Activated CD4-positive, alpha-beta T cell treated with anti-CD3 and anti-CD28 coated beads for 36 hours (primary cell): ENCODE measurements at places on chromosomes 11 and 22. TPM values are rescaled to one million over a fixed set of nuclear protein-coding genes. Genes with fewer than 3 reads are reported as not detected.

DNA sequence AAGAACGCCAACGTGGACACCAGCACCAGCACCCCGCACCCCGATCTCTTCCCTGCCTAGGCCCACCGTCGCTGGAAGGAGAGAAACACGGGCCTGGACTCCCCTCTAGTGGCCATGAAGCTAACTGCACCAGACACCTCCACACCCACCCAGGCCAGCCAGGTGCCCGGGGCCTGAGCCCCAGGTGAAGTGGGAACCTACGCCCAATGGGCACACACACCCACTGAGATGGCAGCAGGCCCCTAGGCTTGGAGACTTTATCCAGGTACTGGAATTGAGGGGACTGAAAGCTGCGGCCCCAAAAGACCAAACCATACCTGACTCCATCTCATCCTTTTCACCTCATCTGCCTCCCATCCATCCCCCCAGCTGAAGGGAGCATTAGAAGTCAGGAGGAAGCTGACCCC, 81.0 kb downstream of the BUD13 start:
- H3K27ac ChIP-seq, result no peak overlapping the region
- peaks cover 3% of the 10 kb centered on the region for H3K27me3 ChIP-seq
- no peaks in the 10 kb centered on the region for H3K4me1 ChIP-seq
- no peak overlapping the region for H3K4me3 ChIP-seq
- DNase-seq, result peak; percentile 77
- H3K36me3 ChIP-seq, result no peaks in the 10 kb centered on the region

DNA sequence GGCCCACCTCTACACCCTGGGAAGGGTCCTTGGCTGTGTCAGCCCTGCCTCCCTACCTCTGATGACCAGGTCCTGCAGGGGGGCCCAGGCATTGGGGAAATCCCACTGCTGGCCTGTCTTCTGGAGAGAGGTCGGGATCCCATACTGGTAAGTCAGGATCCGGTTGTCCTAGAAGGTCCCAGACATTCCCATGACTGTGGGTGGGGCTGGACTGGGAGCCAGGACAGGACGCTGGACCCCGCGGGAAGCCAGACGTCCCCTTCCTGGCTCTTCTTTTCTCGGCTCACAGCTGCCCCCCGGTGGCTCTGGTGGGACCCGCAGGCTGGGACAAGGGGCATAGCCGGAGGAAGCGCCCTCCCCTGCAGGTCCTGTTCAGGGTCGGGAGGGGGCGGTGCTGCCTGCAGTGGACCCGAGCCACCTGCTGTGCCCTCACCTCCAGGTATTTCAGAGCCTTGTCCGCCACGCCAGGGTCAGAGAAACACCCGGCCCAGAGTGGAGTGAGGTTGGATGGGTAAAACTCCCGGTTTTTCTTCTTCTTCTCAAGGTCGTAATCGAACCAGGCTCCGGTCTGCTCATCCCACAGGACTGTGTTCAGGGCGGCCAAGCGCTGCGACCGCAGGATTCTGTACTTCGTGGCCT, 20.0 kb downstream of the TREH start:
- no peaks in the 10 kb centered on the region for H3K4me1 ChIP-seq
- no peaks in the 10 kb centered on the region for H3K27me3 ChIP-seq
- DNase-seq, result peak; percentile 96
- H3K36me3 ChIP-seq, result no peaks in the 10 kb centered on the region

Gene XBP1
- 101 TPM for total RNA-seq

GRCh38 chr11:62611705-62612365, 740 bp downstream of the EML3 start:
- peaks cover 38% of the 10 kb centered on the region for H3K4me1 ChIP-seq
- no peaks in the 10 kb centered on the region for H3K27me3 ChIP-seq
- DNase-seq, result peak; percentile 72
- H3K36me3 ChIP-seq, result peaks cover 44% of the 10 kb centered on the region
- peak overlapping the region; percentile 90 for H3K27ac ChIP-seq

GRCh38 chr22:30046716-30047363, 33.4 kb upstream of the HORMAD2 start:
- peaks cover 11% of the 10 kb centered on the region for H3K4me1 ChIP-seq
- no peak overlapping the region for H3K4me3 ChIP-seq
- no peaks in the 10 kb centered on the region for H3K27me3 ChIP-seq
- no peaks in the 10 kb centered on the region for H3K36me3 ChIP-seq

Gene CSF2RB
- total RNA-seq, result 0.30 TPM

GRCh38 chr11:116510886-116511650, 261.7 kb downstream of the BUD13 start:
- no peaks in the 10 kb centered on the region for H3K36me3 ChIP-seq
- H3K4me1 ChIP-seq, result no peaks in the 10 kb centered on the region
- no peak for DNase-seq
- H3K27me3 ChIP-seq, result peaks cover 26% of the 10 kb centered on the region
- H3K27ac ChIP-seq, result no peak overlapping the region

GRCh38 chr11:1229471-1230120, 6.7 kb downstream of the MUC5B start:
- no peak overlapping the region for H3K4me3 ChIP-seq
- DNase-seq, result no peak
- H3K4me1 ChIP-seq, result no peaks in the 10 kb centered on the region
- H3K27ac ChIP-seq, result no peak overlapping the region
- no peaks in the 10 kb centered on the region for H3K27me3 ChIP-seq

Gene IFITM10
- not detected for total RNA-seq

Gene JAML
- 168 TPM for total RNA-seq

DNA sequence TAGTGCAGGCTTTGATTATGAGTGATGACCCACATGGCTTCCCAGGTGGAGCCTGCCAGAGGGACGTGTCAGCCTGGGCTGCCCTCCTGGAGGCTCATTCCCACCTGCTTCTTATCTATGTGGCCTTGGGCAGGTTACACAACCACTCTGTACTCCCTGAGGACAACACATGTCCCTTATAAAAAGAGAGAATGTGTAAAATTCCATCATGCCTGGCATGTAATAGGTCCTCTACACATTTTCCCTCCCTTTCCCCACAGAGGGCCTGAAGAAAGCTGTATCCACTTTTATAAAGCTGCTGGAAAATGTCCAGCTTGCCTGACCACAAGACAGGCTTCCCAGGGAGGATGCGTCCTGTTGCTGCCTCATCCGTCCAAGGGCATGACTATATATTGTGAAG, 55.0 kb upstream of the VSTM5 start:
- H3K27me3 ChIP-seq, result peaks cover 6% of the 10 kb centered on the region
- DNase-seq, result no peak
- no peaks in the 10 kb centered on the region for H3K4me1 ChIP-seq
- H3K27ac ChIP-seq, result no peak overlapping the region

Gene DRAP1
- 111 TPM for total RNA-seq

DNA sequence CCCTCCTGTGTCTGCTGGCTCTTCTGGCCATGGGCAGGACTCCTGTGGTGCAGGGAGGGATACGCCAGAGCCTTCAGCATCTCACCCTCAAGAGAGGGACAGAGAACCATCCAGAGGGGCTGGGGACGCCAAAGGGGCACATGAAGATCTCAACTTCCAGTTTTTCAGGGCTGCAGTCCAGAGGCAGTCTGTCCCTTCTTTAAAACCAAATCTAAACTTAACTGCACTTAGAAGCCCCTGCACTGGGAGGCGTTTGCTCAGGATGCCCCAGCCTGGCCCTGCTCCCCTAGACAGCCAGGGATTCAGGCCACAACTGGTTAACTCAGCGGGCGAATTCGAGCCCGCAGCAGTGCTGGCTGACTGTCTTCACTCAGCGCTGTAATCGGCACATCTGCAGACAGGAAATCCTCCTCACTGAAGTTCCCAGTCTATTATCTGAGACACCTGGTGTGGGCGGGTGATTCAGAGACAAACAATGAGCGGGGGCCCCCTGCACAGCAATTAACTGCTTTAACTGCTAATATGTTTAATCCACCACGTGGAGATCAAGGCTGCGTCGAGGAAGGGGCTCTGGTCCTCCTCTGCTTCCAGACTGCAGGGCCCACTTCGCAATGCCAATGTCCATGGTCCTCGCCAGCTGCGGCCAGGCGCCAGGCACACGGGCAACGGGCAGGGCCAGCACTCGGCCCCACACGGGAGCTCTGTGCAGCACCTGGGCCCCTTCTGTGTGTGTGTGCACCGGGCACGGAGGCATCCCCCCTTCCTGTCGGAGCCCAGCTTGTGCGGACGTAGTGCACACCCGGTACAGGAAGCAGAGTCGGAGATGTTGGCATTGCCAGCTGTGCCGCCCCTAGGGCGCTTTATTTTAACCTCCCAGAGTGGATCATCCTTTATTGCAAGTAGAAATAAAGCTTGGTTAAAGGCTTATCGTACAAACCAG, 36.9 kb upstream of the GNB1L start:
- DNase-seq, result peak; percentile 92
- H3K36me3 ChIP-seq, result peaks cover 2% of the 10 kb centered on the region
- H3K4me1 ChIP-seq, result peaks cover 86% of the 10 kb centered on the region
- peak overlapping the region; percentile 95 for H3K27ac ChIP-seq
- H3K4me3 ChIP-seq, result peak overlapping the region; percentile 72
- no peaks in the 10 kb centered on the region for H3K27me3 ChIP-seq

GRCh38 chr11:59175091-59175501, 3.2 kb downstream of the DTX4 start:
- no peak for DNase-seq
- H3K36me3 ChIP-seq, result no peaks in the 10 kb centered on the region
- peaks cover 12% of the 10 kb centered on the region for H3K27me3 ChIP-seq
- H3K4me1 ChIP-seq, result peaks cover 17% of the 10 kb centered on the region

DNA sequence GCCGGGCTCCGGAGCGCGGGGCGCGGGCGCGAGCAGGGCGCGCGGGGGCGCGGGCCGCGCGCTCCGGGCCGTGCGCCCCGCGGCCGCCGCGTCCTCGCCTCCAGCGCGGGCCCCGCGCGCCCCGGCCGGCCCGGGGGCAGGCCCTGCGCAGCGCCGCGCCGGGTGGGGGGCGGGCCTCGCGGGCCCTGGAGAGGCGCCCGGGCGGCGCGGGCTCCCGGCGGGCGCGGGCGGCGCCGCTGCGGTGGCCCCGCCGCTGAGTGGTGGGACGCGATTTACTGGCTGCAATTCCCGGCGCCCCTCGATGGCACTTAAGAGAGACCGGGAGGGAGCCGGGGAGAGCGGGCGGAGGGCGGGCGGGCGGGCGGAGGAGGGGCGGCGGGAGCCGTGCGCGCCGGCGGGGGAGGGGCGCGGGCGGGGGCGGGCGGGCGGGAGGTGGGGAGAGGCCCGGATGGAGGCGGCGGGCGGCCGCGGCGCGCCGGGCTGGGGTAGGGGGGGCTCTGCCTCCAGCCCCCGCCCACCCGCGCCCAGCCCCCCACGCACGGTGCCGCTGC, 73.2 kb upstream of the TCF20 start:
- H3K4me3 ChIP-seq, result no peak overlapping the region
- H3K27me3 ChIP-seq, result no peaks in the 10 kb centered on the region
- no peaks in the 10 kb centered on the region for H3K36me3 ChIP-seq
- no peak overlapping the region for H3K27ac ChIP-seq
- DNase-seq, result peak; percentile 28

Gene LYVE1
- total RNA-seq, result not detected

GRCh38 chr11:62917906-62918502, 3.2 kb downstream of the CHRM1 start:
- H3K27me3 ChIP-seq, result peaks cover 22% of the 10 kb centered on the region
- no peaks in the 10 kb centered on the region for H3K36me3 ChIP-seq
- H3K27ac ChIP-seq, result no peak overlapping the region
- DNase-seq, result no peak

DNA sequence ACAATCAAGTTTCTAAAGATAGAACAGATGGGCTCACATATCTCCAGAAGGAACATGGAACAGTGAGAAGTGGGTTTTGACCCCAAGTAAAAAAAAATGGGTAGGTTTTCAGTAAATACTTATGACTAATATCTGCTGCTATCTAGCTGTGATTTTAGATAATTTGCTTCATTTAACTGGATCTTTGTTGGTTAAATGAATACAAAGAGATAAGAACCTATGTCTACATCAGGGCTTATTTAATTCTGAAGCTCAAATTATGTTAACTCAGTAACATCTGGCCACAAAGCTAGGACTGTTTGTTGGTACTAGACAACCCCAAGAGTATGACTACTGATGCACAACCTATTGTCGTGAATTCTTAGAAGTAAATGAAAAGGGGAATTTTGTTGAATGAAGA, 144.4 kb upstream of the SESN3 start:
- H3K27me3 ChIP-seq, result peaks cover 6% of the 10 kb centered on the region
- no peak for DNase-seq
- no peaks in the 10 kb centered on the region for H3K4me1 ChIP-seq
- no peak overlapping the region for H3K4me3 ChIP-seq
- no peak overlapping the region for H3K27ac ChIP-seq
- no peaks in the 10 kb centered on the region for H3K36me3 ChIP-seq

DNA sequence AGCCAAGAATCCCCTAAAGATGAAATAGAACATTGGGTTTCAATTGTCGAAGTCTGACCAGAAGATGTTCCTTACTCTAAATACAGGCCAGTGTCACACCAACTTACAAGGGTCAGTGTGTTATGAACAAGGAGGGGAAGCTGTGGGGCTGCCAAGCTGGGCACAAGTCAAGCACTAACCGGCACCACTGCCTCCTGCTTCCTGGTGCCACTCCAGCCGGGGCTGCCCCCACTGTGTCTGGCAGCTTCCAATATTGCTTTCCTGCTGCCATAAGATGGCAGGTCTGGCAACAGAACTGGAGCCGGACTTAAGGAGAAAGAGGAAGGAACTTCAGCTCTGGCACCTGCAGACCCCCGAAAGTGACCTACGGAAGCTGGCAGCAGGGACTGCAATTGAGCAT, 13.7 kb upstream of the VPS37C start:
- H3K27ac ChIP-seq, result no peak overlapping the region
- H3K4me3 ChIP-seq, result no peak overlapping the region
- no peak for DNase-seq
- H3K36me3 ChIP-seq, result no peaks in the 10 kb centered on the region
- peaks cover 1% of the 10 kb centered on the region for H3K27me3 ChIP-seq

DNA sequence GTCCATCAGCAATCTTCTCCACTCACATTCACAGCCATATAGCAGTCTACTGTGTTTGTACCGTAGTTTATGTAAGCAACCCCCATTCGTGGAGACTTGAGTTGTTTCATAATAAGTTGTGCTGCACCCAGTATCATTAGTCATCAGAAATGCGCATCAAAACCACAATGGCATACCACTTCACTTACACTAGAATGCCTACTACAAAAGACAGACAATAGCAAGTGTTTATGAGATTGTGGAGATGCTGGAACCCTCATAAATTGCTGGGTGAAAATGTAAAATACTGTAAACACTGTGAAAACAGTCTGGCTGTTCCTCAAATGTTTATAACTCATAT, 133.3 kb downstream of the ATXN10 start:
- H3K36me3 ChIP-seq, result peaks cover 25% of the 10 kb centered on the region
- no peak overlapping the region for H3K4me3 ChIP-seq
- H3K27me3 ChIP-seq, result no peaks in the 10 kb centered on the region
- no peaks in the 10 kb centered on the region for H3K4me1 ChIP-seq
- no peak for DNase-seq

Gene C22orf23
- 0.16 TPM for total RNA-seq

GRCh38 chr11:71404209-71404608, 44.0 kb downstream of the DHCR7 start:
- H3K27me3 ChIP-seq, result no peaks in the 10 kb centered on the region
- no peaks in the 10 kb centered on the region for H3K4me1 ChIP-seq
- no peaks in the 10 kb centered on the region for H3K36me3 ChIP-seq
- H3K4me3 ChIP-seq, result no peak overlapping the region
- H3K27ac ChIP-seq, result no peak overlapping the region
- no peak for DNase-seq

GRCh38 chr11:3824714-3825472, 15.9 kb downstream of the RHOG start:
- peaks cover 46% of the 10 kb centered on the region for H3K36me3 ChIP-seq
- peaks cover 27% of the 10 kb centered on the region for H3K4me1 ChIP-seq
- H3K27me3 ChIP-seq, result no peaks in the 10 kb centered on the region

Gene OR2AT4
- total RNA-seq, result not detected

- H3K27ac ChIP-seq, result no peak overlapping the region
- peaks cover 19% of the 10 kb centered on the region for H3K27me3 ChIP-seq
- H3K36me3 ChIP-seq, result no peaks in the 10 kb centered on the region
- no peak overlapping the region for H3K4me3 ChIP-seq
- no peak for DNase-seq
Measured at GRCh38 chr11:100683126-100683525, 4.0 kb upstream of the ARHGAP42 start.

Gene GLYAT
- not detected for total RNA-seq
